ENCODE measurements at places on chromosomes 1 and 21.
A peak's percentile ranks its signal among the peaks of the same experiment; 100 is the strongest.

GRCh38 chr1:229984310-229984991, 82.6 kb upstream of the GALNT2 start:
- H3K27me3 ChIP-seq, result no peaks in the 10 kb centered on the region
- no peaks in the 10 kb centered on the region for H3K36me3 ChIP-seq
- H3K4me3 ChIP-seq, result no peak overlapping the region
- no peak overlapping the region for H3K27ac ChIP-seq
- H3K4me1 ChIP-seq, result no peaks in the 10 kb centered on the region
- DNase-seq, result no peak

- H3K27ac ChIP-seq, result no peak overlapping the region
- no peak overlapping the region for H3K4me3 ChIP-seq
- no peaks in the 10 kb centered on the region for H3K36me3 ChIP-seq
- no peaks in the 10 kb centered on the region for H3K27me3 ChIP-seq
- no peak for DNase-seq
- no peaks in the 10 kb centered on the region for H3K4me1 ChIP-seq
Observed at GRCh38 chr1:221454096-221454495, 287.8 kb downstream of the DUSP10 start.

DNA sequence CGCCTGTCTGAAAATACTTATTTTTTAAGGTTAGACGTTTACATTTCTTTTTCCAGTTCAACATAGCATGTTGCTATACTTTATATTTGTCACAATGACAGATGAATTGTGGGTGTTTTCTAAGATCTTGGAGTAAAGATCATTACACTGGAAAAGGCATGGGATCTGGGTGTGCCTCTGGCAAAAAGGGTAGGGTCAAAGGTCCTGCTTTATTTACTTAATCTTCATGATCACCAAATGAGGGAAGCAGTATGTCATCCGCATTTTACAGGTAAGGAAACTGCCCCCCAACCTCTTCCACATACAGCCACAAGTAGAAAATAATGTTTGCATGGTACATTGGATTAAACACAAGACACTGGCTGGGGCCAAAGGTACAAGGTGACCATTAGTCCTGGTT, 12.5 kb upstream of the SMPDL3B start:
- no peak for DNase-seq
- H3K27ac ChIP-seq, result no peak overlapping the region
- H3K4me1 ChIP-seq, result no peaks in the 10 kb centered on the region
- no peaks in the 10 kb centered on the region for H3K36me3 ChIP-seq

DNA sequence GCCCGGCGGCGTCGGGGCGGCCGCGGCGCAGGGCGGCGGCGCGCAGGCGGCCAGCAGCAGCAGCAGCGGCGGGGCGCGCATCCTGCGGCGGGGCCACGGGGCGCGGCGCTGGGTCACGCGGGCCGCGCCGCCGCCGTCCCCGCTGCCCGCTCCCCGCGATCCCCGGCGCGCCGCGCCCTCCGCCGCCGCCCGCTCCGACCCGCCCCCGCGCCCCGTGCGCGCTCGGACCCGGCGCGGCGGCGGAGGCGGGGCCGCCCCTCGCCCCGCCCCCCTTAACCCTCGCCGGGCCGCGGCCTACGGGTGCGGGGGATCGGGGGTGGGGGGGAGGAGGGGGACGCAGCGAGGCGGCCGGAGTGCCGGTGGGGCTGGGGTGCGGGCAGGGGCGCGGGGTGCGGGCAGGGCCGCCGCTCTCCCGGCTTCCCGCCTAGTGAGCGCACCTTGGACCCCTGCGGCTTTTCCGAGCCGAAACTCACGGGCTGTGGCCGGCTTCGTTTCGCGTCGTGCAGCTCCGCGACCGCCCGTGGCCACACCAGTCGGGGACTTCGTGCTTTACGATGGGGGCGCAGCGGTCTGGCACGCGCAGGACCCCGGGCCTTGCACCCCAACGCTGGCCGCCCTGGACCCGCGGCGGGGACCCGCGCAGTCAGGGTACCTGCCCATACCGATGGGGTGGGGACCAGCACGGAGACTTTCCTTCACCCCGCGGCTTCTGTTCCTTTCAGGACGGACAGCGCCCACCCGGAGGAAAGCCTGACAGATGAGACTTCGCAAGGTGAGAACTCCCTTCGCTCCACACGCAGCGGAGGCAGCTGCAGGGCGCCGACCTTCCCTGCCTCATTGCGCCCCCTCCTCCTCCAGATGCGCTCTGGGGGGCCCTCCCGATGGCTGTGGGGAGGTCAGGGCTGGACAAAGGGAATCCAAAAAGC, at the start of gene FNDC10:
FNDC10 (minus strand) TSS at position 201 of the 926 bp plus-strand sequence; CDS start at position 81, 120 bp downstream.
- H3K4me1 ChIP-seq, result no peaks in the 10 kb centered on the region
- peaks cover 7% of the 10 kb centered on the region for H3K27me3 ChIP-seq
- H3K4me3 ChIP-seq, result peak within 1 kb of the TSS; percentile 30
- no peaks in the 10 kb centered on the region for H3K36me3 ChIP-seq
- no peak for DNase-seq

- no peaks in the 10 kb centered on the region for H3K27me3 ChIP-seq
- H3K4me3 ChIP-seq, result no peak overlapping the region
- H3K4me1 ChIP-seq, result no peaks in the 10 kb centered on the region
- no peak overlapping the region for H3K27ac ChIP-seq
- H3K36me3 ChIP-seq, result no peaks in the 10 kb centered on the region
Observed at GRCh38 chr1:217052626-217053025, 329.4 kb upstream of the ESRRG start.

- DNase-seq, result no peak
- no peak overlapping the region for H3K27ac ChIP-seq
- no peaks in the 10 kb centered on the region for H3K36me3 ChIP-seq
- no peaks in the 10 kb centered on the region for H3K27me3 ChIP-seq
Observed at GRCh38 chr1:43199093-43199726, 27.1 kb downstream of the CFAP57 start.

- H3K4me3 ChIP-seq, result no peak overlapping the region
- no peaks in the 10 kb centered on the region for H3K36me3 ChIP-seq
- peaks cover 5% of the 10 kb centered on the region for H3K27me3 ChIP-seq
- no peaks in the 10 kb centered on the region for H3K4me1 ChIP-seq
Observed at GRCh38 chr1:36523850-36524249, 41.1 kb upstream of the CSF3R start.

GRCh38 chr1:230824919-230825721, 43.2 kb downstream of the C1orf198 start:
- DNase-seq, result no peak
- H3K36me3 ChIP-seq, result no peaks in the 10 kb centered on the region
- no peaks in the 10 kb centered on the region for H3K27me3 ChIP-seq
- H3K4me1 ChIP-seq, result no peaks in the 10 kb centered on the region

- H3K27me3 ChIP-seq, result no peaks in the 10 kb centered on the region
- no peak overlapping the region for H3K4me3 ChIP-seq
- DNase-seq, result no peak
- H3K27ac ChIP-seq, result no peak overlapping the region
- H3K36me3 ChIP-seq, result no peaks in the 10 kb centered on the region
- no peaks in the 10 kb centered on the region for H3K4me1 ChIP-seq
Observed at GRCh38 chr1:112872551-112872962, 83.4 kb downstream of the SLC16A1 start.

GRCh38 chr1:183023601-183024316, 539 bp downstream of the LAMC1 start:
- DNase-seq, result peak; percentile 86
- H3K4me1 ChIP-seq, result no peaks in the 10 kb centered on the region
- peak overlapping the region; percentile 98 for H3K27ac ChIP-seq
- H3K27me3 ChIP-seq, result no peaks in the 10 kb centered on the region
- peak overlapping the region; percentile 84 for H3K4me3 ChIP-seq

- no peaks in the 10 kb centered on the region for H3K27me3 ChIP-seq
- H3K36me3 ChIP-seq, result no peaks in the 10 kb centered on the region
- no peaks in the 10 kb centered on the region for H3K4me1 ChIP-seq
- no peak for DNase-seq
- no peak overlapping the region for H3K4me3 ChIP-seq
Observed at GRCh38 chr1:60739729-60740128, 342.6 kb upstream of the NFIA start.

- H3K36me3 ChIP-seq, result no peaks in the 10 kb centered on the region
- no peaks in the 10 kb centered on the region for H3K4me1 ChIP-seq
- no peak for DNase-seq
- H3K4me3 ChIP-seq, result no peak overlapping the region
Observed at GRCh38 chr1:67750691-67751054, 65.7 kb downstream of the GADD45A start.

- H3K4me3 ChIP-seq, result no peak overlapping the region
- no peaks in the 10 kb centered on the region for H3K36me3 ChIP-seq
- DNase-seq, result no peak
- H3K4me1 ChIP-seq, result no peaks in the 10 kb centered on the region
- H3K27me3 ChIP-seq, result no peaks in the 10 kb centered on the region
Observed at GRCh38 chr1:78604643-78605042, 15.6 kb upstream of the IFI44L start.

DNA sequence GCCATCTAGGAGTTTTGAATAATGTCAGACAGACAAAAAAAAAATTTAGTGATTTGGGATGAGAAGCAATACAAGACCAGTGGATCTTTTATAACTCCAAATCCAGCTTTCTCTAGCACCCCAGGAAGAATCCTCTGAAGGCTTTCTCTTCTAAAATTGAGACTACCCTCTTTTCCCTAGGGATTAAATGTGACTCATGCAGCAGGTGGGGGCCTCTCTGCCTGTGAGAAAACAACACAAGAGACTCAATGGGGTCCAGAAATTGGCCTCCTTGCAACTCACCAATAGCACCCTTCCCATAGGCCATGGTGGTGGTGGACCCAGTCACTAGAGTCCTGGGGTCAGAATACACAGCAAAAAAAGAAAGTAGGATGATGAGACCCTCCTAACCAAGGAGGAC, 120.3 kb upstream of the ATP1A1 start:
- no peaks in the 10 kb centered on the region for H3K27me3 ChIP-seq
- H3K4me3 ChIP-seq, result no peak overlapping the region
- H3K36me3 ChIP-seq, result no peaks in the 10 kb centered on the region
- no peaks in the 10 kb centered on the region for H3K4me1 ChIP-seq

DNA sequence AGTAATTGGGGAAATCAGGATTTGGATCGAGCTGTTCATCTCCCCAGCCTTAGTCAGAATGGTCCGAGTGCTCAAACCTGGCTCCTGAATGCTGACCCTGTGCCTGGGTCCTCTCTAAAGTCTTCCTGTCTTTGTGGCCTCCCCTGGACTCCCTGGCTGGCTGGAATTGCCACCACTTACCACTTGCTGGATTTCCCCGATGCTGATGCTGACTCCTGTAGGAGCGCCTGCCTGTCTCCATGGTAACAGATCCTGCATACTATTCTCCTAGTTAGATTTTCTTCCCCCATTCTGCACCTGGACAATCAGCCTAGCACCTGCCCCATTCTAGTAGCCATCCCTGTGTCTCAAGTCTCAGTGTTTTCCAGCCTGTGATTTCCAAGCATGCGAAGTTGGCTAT, 382.2 kb upstream of the ESRRG start:
- no peaks in the 10 kb centered on the region for H3K4me1 ChIP-seq
- H3K27me3 ChIP-seq, result no peaks in the 10 kb centered on the region
- H3K27ac ChIP-seq, result no peak overlapping the region
- H3K4me3 ChIP-seq, result no peak overlapping the region

DNA sequence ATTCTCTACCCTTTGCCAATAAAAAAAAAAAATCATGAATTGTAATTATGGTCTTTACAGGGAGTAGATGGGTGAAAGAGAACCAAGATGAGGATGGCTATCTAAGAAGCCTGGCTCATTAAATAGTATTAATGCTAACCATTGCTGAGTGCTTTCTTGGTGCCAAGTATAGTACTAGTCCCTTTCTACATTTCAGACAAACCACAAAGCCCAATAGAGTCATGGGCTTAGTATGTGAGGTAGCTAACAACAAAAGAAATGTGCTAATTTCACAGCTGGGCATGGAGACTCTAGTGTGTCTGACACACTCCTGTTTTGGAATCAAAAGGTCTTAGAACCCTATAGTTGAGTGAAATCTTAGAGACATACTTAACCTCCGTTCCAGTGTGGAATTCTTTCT, 84.5 kb upstream of the ESRRG start:
- no peaks in the 10 kb centered on the region for H3K36me3 ChIP-seq
- no peaks in the 10 kb centered on the region for H3K27me3 ChIP-seq
- no peak overlapping the region for H3K4me3 ChIP-seq
- H3K27ac ChIP-seq, result no peak overlapping the region

DNA sequence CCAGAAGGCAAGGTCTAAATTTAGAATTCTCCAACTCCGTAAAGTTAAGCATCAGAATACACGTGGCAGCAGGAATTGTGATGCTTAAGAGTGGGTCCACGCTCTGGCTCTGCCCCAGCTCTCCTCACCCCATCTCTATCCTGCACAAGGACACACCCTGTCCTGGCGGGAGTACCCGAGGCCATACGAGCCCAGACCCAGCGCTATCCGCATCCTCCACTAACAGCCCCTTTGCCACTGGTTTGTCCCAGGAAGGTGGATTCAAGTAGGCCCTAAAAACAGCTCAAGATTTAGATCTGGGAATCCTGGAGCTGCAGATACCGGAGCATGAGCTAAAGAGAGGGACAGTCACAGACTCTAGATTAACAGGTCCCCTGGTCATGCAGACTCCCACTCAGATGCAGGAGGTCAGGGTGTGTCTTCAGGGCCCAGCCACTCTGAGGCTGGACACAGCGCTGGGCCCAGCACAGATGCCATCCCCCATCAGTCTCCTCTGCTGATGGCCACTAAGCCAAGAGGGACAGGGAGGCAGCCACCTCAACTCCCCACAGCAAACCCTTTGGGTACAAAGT, 393.3 kb downstream of the NPHP4 start:
- no peaks in the 10 kb centered on the region for H3K36me3 ChIP-seq
- H3K4me3 ChIP-seq, result no peak overlapping the region
- H3K27ac ChIP-seq, result peak overlapping the region; percentile 45
- no peaks in the 10 kb centered on the region for H3K27me3 ChIP-seq

DNA sequence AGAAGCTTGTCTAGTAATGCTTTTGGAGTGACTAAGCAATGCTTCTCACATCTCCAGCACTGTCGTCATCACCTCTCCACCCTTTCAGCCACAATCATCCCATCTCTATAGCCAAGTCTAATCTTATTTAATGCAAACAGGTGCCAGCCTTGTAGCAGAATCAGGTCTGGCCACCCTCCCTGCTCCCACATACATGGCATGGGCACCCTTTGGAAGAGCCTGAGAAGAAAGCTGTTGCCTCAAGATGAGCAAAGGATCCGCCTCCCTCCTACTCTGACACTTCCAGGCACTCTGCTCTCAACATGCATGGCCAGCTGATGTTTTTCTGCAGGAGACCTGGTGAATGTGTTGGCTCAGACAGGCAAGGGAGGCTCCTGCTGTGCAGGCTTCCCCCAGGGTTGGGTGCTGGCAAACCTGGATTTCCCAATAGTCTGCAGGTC, 113.1 kb upstream of the GRIK3 start:
- H3K27me3 ChIP-seq, result no peaks in the 10 kb centered on the region
- no peaks in the 10 kb centered on the region for H3K36me3 ChIP-seq
- no peaks in the 10 kb centered on the region for H3K4me1 ChIP-seq
- no peak overlapping the region for H3K27ac ChIP-seq
- H3K4me3 ChIP-seq, result no peak overlapping the region
- no peak for DNase-seq

- H3K27me3 ChIP-seq, result peaks cover 2% of the 10 kb centered on the region
- H3K27ac ChIP-seq, result no peak overlapping the region
- no peak overlapping the region for H3K4me3 ChIP-seq
- H3K4me1 ChIP-seq, result no peaks in the 10 kb centered on the region
- DNase-seq, result no peak
Observed at GRCh38 chr21:44593598-44594405, 1.5 kb upstream of the KRTAP10-6 start.

GRCh38 chr21:28294051-28294450, 698.6 kb downstream of the LTN1 start:
- no peaks in the 10 kb centered on the region for H3K36me3 ChIP-seq
- H3K4me3 ChIP-seq, result no peak overlapping the region
- no peaks in the 10 kb centered on the region for H3K27me3 ChIP-seq
- H3K4me1 ChIP-seq, result no peaks in the 10 kb centered on the region
- no peak overlapping the region for H3K27ac ChIP-seq

All from prostate gland (tissue), 2 donors.